ENCODE measurements at places on chromosomes 7 and 10.

DNA sequence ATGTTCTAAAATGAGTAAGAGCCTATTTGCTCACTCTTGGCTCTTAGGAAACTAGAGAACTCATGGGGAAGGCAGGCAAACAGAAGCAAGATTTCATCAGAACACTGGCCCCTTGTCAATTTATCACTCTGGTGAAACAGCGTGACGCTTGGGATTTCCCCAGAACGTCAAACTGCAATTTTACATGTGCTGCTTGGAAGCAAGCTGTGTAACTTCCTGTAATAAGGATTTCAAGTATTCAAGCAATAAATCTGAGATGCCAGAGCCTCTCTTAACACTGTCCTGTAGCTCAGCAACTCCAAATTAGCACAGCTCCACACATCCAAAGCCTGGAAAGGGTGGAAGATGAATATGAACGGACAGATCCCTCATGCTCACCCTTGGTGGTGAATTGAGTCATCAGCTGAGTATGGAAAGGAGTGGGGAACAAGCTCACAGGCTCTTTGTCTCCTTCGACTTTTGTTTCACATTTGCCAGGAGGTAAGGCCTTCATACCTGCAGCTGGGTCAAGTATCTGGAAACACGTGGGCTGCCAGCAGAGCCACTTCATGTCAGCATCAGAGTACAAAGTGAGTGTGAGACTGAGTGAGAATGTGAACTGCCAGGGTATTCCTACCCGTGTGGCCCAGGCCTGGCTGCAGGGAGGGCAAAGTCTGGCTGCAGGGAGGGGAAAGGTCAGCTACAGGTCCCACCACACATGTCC is 140.4 kb upstream of the NAMPT start:
- DNase-seq: peak; percentile 87

DNA sequence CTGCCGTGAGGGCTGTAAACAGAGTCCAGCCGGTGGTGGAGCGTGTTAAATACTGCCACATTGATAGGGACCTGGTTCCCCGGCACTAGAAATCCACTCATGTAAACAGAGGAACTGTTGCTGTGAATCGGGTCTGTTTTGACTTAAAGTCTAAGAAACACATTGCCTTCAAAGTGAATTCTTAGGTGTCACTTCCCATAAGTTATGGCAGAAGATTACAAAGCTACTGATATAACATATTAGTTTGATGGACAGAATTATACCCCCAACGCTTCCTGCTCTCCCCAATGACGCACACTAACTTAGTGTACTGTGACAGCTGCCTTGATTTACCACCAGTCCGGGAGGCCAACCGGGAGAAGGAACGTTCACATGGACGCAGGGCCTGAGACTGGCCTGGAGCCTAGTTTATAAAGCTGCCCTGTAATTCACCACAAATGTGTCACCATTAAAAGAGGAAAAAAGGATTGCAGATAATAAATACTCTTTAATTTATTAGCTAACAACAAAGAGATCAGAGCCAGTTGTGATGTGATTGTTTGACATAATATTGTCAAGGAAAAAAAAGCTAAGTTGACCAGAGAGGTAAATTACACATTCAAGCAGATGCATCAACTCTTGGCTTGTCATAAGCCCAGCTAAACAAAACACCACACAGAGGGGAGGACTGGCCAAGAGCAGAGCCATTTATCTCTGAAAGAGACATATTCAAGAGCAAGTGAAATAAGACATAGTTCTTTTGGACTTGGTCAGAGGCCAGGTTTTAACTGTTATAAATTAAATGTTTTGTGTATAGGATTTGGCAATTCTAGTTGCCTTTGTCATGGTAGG is 820.6 kb downstream of the LRMDA start:
- DNase-seq: no peak

DNA sequence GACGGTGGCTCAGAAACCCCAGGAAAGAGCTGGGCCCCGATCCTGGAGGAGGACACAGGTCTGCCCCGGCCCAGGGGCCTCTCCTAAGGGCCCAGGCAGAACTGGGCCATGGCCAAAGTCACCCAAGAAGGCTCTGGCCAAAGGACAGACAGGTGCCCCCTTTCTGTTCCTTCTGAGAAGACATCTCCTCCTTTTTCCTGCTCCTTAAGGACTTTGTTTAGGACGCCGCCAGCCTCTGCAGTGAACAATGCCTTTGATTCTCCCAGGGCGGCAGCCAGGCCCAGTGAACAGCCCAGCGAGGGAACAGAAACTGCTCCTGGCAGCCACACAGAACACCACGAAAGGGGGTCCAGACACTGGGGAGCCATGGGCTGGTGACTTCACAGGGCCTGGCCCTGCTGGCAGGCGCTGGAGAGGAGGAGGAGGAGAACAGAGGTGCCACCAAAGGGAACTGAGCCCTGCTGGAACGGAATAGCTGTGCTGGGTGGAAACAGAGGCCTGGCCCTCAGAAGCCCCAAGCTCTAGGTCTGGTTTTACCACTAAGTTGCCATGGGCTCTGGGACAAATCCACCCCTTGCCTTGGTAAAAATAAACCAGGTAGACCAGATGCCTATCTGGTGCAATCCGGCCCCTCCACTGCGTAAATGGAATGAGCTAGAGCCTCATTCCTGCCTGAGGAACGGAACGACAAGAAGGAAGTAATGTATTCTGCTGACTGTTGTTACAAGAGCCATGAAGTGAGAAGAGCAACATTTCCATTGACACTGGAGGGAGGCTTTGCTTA is 163.3 kb upstream of the RHEB start:
- no peak for DNase-seq

GRCh38 chr7:70542750-70543376 is 589.1 kb upstream of the GALNT17 start:
- no peak for DNase-seq

DNA sequence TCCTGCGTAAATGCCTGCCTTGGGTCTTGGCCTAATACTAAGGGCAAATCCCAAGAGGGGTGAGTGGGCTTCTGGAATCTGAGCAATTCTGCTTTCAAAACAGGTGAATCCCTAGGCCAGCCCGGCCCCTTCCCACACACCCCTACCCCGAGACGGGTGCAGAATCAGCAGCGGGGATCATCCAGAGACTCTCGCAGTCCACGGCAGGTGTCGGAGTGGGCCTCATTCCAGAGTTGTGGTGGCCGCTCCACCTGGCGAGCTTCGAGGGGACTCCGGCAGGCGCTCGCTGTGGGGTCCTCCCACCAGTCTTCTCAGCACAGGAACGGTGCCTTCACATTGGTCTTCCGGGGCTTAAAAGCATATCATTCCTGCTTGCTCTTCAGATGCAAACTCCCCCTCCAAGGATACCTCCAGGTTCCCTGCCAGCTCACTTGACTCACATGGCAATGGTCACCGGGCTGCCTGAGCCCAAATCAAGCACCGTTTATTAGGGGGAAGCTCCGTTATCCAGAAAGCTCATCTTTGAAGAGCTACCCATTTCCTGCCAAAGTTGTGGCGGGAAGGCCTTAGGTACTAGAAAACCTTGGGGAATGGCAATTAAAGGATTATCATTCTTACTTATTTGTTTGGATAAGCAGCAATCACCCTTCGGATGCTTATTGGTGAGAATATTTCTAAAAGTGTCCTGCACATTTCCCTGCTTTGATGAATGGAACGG is 67.6 kb downstream of the PRKAG2 start:
- no peak for DNase-seq
